Memory B cell (primary cell): ENCODE measurements at places on chromosomes 11 and 22.

DNA sequence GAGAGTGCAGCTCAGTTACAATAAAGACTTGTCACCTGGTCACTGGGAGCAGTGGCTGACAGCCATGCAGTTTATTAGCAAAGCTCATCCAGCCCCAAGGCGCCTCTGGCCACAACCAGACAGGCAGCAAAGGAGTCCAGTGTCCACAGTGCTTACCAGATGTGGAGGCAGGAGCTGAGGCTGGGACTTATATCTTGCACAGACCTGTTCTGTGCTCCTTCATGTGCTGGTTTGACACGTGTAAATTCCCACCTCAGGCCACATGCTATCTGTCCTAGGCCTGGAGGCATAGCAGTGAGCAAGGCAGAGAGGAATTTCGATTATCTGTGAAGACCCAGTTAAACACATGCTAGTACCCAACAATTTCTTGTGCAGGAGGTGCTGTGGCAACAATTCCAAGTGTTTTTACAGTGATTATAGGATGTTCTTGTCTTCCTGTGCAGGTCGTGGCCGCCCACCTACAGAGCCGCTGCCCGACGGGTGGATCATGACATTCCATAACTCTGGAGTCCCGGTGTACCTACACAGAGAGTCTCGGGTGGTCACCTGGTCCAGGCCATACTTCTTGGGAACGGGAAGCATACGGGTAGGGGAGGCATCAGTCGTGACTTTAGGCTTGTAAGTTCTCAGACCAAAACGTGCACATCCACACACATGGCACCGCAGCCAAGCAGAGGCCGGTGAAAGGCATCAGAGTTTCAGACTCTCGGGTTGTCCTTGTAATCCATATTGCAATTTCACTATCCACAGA lies 9.4 kb downstream of the DGCR8 start:
- no peak for DNase-seq

DNA sequence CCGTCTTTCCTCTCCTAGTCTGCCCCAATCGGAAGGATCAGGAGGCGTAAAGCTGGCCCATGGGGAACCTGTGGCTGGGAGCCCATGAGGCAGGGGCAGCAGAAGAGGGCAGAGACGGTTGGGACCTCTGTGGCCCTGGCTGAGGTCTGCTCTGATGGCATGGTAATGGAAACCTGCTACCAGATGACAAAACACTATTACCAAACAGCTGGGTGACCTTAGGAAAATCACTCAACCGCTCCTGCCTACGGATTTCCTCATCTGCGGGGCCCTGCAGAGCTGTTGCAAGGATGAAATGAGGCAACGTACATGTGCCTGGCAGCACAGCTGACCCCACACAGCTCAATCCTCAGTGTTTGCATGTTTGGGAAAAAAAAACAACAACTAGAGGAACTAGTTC lies 4.6 kb downstream of the AP5B1 start:
- DNase-seq: no peak

GRCh38 chr11:96885405-96885804 lies 495.6 kb downstream of the JRKL start:
- no peak for DNase-seq

DNA sequence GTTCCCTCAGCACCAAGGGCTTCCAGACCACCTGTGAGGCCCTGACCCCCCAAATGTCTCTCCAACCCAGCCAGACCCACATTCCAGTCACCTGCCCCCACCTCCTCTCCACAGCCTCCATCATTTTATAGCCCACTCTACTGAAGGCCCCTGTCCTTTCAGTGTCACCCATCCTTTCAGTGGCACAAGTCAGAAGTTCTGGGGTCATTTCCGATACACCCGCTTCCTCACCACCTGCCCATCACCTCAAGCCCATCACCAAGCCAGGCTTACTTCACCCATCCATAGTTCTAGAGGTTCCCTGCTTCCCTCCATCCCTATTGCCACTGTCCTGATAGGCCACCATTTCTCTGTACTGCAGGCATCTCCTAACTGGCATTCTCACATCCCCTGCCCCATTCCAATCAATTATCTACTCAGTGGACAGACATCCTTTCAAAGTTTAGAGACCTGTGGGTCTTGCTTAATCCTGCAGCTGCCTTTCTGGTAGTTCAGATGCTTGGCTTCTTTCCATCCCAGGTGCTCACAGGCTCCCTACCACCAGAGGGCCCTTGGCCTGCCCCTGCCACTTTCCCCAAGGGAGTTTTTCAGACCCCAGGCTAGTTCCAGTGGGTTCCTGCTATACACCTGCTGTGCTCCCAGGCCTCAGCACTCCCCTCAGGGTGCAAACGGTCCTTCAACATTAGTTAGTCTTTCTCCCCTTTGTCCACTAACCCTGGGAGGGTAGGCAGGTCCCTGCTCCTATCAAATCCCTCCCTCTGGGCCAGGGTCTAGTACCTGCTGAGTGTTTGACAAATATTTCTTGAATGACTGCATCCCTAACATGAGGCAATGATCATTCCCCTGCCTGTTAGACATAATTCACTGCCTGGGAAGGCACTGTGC lies 7.6 kb downstream of the KCNQ1OT1 start:
- DNase-seq: no peak

- no peak for DNase-seq
These were observed 31.4 kb downstream of the IGLL1 start for GRCh38 chr22:23548501-23549197.

- DNase-seq: no peak
These were observed 44.1 kb downstream of the GNB1L start for GRCh38 chr22:19810381-19811201.

- DNase-seq: no peak
These were observed 35.6 kb downstream of the PC start for GRCh38 chr11:66922551-66922950.

DNA sequence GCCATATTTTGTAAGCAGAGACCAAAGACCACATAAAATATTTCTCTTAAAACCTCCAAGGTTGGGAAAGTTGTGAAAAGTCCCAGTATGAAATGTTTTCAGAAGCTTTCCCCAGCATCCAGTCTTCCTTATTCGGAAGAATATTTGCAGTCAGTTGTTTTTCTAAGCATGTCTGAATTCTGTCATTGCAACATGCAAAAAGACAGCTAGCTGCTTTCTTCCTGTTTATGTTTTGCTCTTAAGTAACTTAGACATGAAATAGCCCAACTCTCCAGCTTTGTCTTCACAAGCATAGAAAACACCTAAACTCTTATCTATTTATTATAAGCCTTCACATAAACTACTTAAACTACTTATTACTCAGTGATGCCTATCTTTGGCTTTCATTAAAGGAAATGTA lies 57.9 kb upstream of the MMP13 start:
- DNase-seq: no peak

DNA sequence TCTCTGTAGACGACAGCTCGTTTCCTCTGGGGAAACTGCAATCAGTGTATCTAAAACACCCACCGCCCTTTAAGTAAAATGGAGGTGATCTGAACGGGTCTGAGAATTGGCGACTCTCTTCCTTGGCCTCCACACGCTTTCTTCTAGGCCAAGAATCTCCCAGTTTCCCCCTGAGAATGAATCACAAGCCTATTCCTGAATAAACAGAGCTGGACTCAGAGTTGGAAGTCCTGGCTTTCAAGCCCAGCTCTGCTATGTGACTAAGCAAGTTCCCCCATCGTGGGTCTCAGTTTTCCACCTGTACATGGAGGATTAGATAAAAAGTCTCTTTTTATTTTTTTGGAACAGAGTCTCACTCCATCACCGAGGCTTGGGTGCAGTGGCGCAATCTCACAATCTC lies 200.4 kb downstream of the MN1 start:
- DNase-seq: no peak

DNA sequence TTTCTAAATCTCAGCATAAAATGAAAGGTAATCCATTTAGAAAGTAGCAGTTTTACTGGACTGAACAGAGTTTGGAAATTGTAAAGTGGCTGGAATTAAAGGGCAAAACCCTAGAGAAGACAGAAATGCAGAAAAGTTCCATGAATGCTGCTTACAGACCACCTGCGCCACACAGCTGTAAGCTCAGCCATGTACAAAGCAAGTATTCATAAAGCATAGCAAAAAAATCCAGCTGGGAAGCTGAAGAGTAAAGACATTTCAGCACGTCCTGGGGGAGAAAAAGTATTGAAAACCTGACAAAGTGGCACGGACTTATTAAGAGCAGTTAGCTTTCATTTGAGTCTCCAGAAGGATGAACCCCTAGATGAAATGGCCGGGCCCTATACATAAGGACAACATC lies 220.1 kb upstream of the CNTN5 start:
- no peak for DNase-seq

GRCh38 chr11:26779074-26779865 lies 57.4 kb upstream of the SLC5A12 start:
- DNase-seq: no peak

- no peak for DNase-seq
These were observed 58.5 kb downstream of the IGLL5 start for GRCh38 chr22:22946131-22946530.

- no peak for DNase-seq
These were observed 4.5 kb downstream of the LRRC75B start for GRCh38 chr22:24588381-24588756.

DNA sequence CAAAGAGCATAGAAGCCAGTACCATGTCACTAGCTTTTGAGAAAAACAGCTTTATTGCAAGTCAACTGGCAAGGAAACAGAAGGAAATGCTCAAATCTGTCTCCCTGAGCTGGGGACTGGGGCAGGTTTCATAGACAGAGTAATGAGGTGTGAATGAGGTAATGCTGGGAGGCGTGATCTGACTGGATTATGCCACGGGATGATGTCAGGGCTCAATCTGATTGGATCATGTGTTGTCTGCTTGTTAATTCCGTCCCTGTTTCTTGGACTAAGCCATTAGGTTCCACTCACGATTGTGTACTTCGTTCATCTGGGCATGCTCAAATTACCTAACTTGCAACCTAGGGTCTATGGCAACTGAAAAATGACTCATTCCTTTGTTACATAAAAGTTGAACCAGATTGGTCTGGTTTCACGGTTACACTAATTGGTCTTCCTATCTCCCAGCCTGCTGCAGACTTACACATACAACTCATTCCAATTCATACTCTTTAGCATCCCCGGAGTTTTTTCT lies 20.2 kb upstream of the OR10A5 start:
- no peak for DNase-seq

- DNase-seq: no peak
These were observed 26.3 kb downstream of the SYTL2 start for GRCh38 chr11:85784480-85785265.

DNA sequence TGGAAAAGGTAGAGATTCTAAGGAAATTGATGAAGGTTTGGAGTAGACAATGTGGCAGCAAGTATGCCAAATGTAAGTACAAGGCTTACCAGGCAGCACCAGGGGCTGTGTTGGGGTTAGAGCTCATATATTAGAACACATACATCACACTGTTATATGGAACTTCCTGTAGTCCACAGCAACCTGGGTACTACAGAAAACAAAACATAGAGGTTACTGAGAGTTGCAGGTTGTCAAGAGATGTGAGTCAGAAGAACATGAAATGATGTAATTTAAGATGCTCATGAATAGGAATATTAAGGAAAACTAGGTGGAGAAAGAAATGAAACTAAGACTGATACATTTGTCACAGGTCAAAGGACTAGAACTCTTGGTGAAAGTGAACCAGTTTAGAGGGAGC lies 22.0 kb downstream of the FAT3 start:
- no peak for DNase-seq

GRCh38 chr11:58832056-58832645 lies 12.4 kb downstream of the GLYATL2 start:
- no peak for DNase-seq

- no peak for DNase-seq
These were observed 2.2 kb downstream of the TMEM80 start for GRCh38 chr11:697811-698311.

- DNase-seq: no peak
These were observed 52.3 kb downstream of the RAB38 start for GRCh38 chr11:88122956-88123355.

GRCh38 chr11:45053736-45054446 lies 92.5 kb upstream of the PRDM11 start:
- DNase-seq: no peak

GRCh38 chr11:115244758-115245157 lies 259.5 kb downstream of the CADM1 start:
- DNase-seq: no peak

DNA sequence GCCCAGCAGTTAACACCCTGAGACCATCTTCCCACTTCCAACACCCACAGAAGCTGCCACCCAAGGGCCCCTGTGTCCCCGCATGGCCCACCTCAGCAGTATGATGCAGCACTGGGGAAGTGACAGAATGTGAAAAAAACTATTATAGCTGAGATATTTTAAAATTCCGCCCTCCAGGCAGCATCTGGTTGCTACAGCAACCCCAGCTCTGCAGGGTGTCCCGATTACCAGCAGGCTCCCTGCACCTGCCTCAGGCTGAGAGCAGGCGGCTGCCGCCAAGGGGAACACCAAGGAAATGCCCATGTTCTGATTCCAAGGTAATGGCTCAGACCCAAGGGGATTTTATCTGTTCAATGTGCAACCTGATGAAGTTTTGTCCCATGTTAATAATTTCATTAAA lies 10.5 kb upstream of the TMEM121B start:
- no peak for DNase-seq

- DNase-seq: peak; percentile 11
These were observed at the start of gene PRDM11 for GRCh38 chr11:45146072-45147016. Gene PRDM11, plus strand, starts transcription at chr11:45146639. Its CDS starts 35,128 bp downstream, at chr11:45181767.

GRCh38 chr22:50112151-50113118 lies 22.6 kb downstream of the MOV10L1 start:
- DNase-seq: no peak

DNA sequence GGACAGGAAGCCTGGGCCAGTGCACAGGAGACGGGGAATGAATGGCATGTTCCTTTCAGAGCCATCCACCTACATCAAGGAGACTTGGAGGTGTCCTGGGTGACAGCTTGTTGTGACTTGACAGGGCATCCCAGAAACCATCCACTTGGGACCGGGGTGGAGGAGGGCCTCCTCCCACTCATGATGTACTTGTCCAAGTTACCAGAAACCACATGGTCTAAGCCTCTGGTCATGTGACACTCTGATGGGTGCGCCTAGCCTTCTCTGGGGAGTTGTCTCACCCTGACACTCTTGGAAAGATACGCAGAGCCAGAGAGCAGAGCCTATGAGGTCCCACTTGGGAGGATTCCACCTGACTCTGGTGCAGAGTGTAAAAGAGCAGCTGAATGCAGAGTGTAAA lies 21.6 kb upstream of the FXYD6 start:
- no peak for DNase-seq

DNA sequence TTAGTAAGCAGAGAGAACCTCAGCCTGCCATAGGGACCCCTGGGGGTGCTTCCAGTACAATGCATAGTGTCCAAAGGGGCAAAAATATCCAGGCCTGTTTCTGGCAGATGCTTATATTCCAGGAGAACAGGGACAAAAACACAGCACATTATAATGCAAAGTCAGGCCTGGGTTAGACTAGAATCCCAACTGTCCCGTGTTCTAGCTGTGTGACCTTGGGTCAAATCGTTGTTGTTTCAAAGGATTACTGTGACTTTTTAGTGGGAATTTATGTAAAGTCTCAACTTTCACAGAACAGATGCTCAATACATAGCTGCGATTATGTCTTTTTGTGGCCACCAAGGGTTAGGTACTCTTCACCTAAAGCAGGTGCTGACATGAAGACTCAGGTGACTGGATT lies 86.0 kb downstream of the USP35 start:
- DNase-seq: no peak
